Erythroblast (primary cell): ENCODE measurements at places on chromosomes 13 and 19.
A peak's percentile ranks its signal among the peaks of the same experiment; 100 is the strongest.

- DNase-seq, result no peak
Observed at GRCh38 chr13:68176475-68176874, 946.3 kb upstream of the PCDH9 start.

DNA sequence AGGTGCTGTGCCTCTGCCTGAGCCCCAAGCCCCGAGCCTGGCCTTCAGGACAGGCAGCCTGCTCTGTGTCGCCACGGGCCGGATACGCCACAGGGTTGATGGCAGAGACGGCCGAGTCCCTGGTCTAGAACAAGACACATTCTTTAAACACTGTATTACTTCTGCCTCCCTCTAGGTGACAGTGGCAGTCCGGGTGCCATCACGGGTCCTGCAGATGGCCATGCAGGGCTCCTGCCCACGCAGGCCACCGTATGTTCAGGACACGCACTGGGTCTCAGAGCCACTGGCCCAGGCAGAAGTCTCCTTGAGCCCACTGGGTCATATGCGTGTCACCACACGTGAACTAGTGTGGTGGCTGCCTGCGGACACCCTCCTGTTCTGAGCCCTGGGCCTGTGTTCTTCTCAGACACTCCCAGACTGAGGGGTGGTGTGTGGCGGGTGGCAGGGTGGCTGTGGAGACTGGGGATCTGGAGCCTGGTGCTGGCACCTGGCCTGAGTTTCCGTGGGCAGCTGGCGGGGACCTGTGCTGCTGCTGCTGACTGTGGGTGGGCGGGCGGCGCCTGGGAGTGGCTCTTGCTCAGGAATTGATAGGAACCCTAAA is 4.4 kb downstream of the PLEKHJ1 start:
- DNase-seq, result no peak

- no peak for DNase-seq
Observed at GRCh38 chr13:81078048-81078447, 737.1 kb upstream of the SPRY2 start.

GRCh38 chr19:55492362-55492944 is 4.2 kb downstream of the SSC5D start:
- DNase-seq, result no peak

DNA sequence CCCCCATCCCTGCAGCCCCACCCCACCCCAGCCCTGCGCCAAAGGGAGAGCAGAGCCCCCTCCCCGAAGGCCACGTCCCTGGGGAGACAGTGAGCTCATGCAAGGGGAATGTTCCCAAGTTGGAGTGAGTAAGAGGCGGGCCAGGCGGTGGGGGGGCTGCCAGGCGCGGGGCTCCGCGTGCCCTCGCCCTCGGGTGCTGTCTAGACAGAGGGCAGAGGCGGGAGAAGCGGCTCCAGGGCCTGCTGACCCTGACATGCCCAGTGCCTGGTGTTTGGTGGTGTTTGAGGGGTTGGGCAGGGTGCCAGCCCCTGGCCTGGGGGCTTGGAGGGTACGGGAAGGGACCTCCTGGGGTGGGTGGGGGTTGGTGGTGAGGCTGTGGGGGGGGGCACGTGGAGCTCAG is 1.0 kb downstream of the FSTL3 start:
- no peak for DNase-seq

DNA sequence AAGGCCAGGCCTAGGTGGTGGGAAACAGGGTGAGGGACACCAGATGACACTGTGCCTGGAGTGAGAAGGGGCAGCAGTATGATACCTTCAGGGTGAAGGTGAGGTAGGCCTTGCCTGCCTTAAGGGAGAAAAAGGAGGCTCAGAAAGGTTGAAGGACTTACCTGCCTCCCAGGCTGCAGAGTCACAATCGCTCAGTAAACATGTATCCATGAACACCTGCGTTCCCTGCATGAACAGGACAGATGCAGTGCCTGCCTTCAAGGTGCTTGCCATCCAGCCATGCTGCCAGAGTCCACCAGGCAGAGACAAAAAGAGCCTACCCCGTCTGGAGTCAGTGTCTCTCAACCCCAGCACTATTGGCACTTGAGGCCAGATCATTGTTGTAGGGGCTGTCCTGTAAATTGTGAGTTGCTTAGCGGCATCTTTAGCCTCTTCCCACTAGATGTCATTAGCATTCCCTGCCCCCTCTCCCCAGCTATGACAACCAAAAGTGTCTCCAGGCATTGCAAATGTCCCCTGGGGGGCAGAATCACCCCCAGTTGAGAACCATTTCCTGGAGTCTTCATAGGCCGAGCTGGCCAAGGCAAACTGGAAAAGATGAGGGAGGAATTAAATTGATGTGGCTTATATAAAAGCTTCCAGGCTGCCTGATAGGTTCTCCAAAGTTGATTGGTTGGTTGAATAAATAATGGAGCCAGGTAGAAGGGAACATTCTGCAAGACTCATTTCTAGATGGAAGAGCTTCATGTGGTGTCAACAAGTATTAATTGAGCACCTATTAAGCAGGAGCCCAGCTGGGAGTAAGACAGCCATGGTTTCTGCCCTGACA is 1.7 kb downstream of the MAP3K10 start:
- no peak for DNase-seq

DNA sequence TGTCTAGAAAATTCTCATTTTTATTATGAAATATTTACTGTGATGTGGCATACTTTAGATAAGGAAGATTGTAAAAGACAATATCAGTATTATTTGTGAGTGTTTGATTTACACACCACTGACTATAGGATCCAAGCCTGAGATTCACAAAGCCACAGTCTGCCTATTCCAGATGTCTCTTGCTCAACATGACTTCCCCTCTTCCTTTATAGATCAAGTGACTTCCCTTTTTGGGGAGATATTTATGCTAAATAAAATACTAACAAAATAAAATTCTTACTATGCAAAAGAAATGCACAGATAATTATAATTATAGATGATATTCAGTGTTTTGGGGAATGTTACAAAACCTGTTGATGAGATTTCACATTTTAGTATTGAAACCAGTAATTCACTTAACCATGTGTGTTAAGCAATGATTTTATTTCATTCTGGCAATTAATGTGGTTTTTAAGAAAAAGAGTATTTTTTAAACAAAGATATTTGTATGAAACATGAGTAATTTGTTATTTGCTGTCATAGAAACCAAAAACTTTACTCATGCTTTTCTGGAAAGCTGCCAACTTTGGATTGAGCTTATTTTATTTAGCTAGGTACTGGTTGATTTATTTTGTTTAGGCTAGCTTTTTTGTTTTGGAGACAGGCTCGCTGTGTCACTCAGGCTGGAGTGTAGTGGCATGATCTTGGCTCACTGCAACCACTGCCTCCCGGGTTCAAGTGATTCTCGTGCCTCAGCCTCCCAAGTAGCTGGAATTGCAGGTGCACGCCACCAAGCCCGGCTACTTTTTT is 13.7 kb upstream of the GPR183 start:
- peak; percentile 38 for DNase-seq

- no peak for DNase-seq
Observed at GRCh38 chr19:29743681-29744080, 28.6 kb upstream of the C19orf12 start.
